ENCODE measurements at places on chromosomes 1 and 21.

DNA sequence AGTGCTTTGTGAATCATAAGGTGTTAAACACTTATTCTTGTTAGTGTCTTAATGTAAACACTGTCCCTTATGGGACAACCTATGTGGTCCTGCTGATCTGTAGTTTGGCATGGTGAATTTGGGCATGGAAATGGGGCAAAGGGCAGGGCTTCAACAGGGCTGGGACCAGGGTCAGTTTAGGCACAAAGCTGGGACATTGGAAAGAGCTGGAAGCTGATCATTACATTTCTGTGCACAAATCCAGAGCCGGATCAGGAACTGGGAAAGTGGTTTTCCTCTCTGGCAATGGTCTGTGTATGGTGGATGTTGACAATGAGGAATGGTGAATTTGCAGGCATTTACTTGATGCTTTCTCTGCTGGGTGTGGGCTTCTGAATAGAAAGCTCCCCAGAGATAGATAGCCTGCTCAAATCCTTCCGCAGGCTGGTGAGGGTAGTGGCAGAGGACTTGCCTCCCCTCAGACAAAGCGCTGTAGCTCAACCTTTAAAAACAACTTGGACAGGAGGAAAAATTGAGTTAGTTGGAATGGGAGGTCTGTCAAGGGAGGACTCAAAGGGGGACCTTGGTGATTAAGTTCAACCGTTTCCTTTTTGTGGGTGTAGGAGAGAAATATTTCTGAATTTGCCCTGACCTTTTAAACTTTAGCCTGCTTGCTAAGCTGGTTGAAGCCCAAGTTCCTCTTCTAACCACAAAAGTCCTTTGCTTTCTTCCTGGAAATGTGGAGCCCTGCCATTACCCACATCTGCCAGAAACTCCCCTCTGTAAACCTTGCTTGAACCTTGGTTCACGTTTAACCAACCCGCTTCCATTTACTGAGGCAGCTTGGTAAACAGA, 35.3 kb downstream of the HLX start:
- DNase-seq = no peak

GRCh38 chr1:205735218-205735617, 14.8 kb downstream of the NUCKS1 start:
- no peak for DNase-seq

DNA sequence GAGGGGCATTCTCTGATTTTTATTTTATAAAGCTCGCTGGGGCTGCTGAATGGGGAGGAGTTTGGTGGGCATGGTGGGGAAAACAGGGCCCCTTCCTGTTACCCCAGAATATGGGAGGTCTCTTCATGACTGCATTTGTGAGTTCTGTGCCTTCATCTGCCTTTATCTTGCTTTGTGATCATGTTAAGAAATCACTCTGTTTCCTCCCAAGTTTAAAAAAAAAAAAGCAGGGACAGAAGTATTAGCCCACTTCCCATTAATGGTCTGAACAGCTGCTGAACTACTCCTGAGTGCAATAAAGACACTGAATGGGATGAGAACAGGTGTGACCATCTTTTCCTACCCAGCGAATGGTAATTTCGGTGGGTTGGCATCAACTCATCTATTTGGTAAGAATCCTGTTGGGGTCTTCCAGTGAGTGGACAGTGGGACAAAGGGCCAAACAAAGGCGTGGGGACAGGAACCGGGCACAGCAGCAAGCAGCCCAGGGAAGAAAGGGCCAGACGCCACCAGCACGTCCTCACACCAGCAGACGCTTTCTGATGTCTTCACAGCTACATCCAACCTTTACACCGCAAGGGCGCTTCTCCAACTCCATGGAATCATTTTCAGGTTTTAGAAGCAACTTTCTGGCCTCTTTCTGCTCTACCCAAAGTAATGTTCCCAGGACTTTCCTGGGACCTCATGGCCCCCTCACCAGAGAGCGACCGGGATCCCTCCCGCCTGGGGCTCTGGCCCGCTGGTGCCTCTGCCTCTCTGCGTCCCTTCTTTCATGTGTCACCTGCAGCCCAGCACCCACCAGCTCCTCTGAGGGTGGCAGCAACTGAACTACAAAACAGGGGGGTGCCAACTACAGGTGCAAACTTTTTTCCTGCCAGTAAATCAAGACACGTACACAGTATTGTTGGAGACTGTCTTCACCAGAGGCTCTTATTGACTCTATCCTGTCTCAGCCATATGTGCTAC, 160.2 kb downstream of the ADSS2 start:
- DNase-seq = no peak

- no peak for DNase-seq
Observed at GRCh38 chr1:44031252-44032169, at the start of gene SLC6A9. SLC6A9 (minus strand) TSS chr1:44031462; CDS start chr1:44024277, 7,185 bp downstream.

Data from kidney glomerular epithelial cell (primary cell).